Naive thymus-derived CD8-positive, alpha-beta T cell (primary cell): ENCODE measurements at places on chromosomes 2 and 18.

DNA sequence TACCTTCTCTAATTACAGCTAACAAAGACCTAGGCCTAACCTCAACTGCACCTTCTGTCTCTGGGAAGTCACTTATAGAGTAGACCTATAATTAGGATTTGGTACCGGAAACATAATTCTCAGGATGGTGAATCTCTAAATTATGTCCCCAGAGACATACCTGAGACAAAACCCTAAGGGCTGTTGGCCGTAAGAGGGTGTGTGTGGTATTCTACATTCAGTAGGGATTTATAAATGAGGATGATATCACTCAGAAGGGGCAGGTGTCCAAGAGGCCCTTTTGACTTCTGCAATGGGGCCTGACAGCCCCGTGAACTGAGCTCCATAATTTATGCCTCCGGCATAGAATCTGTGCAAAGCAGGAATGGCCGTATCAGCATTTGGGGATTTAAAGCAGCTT is 13.5 kb upstream of the DARS1 start:
- DNase-seq: no peak

GRCh38 chr18:73381016-73381698 is 513.4 kb upstream of the NETO1 start:
- no peak for DNase-seq

DNA sequence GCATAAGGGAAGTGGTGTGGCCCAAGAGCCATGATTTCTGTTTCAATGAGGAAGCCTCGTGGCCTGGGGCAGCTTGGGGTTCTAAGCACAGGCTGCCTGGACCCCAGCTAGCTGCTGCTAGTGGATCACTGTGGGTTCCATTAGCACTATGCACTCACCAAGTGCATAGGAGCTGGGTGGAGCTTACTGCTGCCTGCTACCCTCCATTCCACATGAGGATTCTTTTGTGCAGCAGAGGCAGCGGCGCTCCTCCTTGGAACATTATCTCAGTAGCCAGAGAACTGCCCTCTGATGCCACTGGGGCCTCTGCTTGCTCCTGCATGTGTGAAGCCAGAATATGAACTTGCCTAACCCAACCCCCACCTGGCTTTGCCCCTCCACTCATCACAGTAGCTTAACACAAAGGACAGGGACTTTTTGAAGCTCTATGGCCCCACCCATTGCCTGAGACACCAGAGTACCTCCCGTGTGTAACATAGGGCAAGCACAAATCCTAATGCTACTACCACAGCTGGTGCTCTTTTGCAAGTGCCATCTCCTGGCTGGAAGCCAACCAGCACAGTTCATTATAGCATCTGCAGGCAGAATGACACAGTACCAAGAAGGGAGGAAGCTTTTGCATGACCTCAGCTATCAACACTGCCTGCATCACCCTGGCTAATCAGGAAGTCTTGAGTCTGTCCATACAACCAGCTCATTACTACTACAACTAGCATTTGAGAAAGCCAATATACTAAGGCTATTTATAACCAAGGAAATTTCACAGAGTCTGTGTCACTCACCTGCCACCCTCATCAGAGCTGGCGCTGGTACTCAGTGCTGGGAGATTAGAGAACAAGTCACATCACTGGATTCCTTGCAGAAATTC is 297.0 kb upstream of the GULP1 start:
- no peak for DNase-seq

- no peak for DNase-seq
Observed at GRCh38 chr2:200469708-200470211, 40.1 kb downstream of the KCTD18 start.

DNA sequence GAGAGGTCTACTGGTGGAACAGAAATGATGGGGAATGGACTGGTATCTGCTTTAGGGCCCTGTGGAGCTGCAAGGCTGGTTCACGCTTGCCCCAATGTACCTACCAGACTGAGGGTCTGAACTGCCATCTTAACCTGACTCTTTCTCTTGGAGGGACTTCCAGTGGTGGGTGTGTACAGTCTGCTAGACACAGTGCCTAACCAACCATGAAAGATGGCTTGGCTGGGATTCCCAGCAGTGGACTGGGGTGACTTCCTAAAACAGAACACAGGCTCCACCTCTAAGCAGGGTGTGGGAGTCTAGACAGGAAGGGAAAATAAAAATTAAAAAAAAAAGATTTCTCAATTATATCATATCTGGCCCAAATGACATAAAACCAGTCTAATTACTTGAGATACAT is 25.5 kb upstream of the MYO3B start:
- no peak for DNase-seq

GRCh38 chr2:39394516-39394961 is 42.5 kb downstream of the MAP4K3 start:
- DNase-seq: no peak

GRCh38 chr18:34965108-34965507 is 76.1 kb upstream of the MAPRE2 start:
- no peak for DNase-seq

- DNase-seq: no peak
Observed at GRCh38 chr18:79515331-79515730, 119.6 kb downstream of the NFATC1 start.

DNA sequence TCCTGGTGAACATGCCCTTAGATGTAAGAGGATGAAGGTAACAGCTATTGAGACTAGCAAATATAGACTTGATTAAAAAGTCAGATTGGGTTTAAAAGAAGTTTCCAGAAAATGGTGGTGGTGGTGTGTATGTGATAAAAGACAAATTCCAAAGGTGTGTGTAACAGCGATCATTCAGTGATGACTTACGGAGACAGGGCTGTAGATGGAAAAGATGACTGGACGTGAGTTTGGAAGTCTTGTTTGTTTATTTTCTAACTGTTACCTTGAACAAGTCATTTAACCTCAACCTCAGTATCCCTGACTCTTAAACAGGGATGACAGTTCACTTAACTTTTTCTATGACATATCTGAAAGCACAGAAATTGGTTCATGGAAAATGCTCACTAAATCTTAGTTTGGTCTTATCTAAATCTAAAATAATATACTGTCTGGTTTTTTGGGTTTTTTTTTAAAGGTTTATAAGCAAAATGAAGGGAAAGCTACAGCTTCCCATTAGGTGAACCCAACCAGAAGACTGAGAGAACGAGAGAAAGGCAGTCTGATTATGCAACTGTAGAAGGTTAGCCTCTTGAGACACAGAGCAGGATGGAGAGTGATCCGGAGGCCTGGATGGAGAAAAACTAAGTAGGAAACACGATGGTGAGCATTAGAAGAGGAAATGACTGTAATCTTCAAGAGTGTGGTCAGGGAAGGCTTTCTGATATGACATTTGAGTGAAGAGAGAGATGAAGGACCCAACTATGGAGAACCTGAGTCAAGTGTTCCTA is 71.9 kb downstream of the TCF4 start:
- no peak for DNase-seq

DNA sequence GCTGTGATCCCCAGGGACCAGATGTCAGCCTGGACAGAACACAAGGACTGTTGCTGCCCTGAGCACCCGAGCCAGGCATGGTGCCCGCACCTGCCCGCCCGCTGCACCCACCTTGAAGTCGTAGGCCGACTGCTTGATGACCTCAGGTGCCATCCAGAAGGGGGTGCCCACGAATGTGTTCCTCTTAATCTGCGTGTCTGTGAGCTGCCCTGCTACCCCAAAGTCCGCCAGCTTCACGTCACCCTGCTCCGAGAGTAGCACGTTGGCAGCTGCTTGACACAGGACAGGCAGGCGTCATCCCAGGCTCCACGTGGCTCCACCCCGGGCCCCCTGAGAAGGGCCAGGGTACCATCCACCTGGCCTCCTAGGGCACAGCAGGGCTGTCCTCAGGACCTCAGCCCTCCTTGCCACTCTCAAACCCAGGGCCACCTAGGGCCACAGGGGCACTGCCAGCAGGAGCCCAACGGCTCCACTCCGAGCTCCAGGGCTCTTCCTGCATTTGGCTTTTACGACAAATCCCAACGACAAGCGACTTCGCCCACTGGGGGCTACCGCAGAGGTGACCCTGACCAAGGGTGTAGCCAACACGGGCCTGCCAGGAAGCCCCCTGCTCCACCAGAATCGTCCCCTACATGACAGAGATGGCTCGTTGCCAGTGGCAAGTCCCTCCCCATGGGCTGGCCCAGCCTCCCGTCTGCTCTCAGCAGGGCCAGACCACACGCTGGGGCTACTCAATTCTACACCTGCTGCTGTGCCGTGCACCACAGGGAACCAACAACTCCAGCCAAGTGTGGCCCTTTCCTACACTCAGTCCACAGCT is 9.0 kb downstream of the STK25 start:
- DNase-seq: no peak

DNA sequence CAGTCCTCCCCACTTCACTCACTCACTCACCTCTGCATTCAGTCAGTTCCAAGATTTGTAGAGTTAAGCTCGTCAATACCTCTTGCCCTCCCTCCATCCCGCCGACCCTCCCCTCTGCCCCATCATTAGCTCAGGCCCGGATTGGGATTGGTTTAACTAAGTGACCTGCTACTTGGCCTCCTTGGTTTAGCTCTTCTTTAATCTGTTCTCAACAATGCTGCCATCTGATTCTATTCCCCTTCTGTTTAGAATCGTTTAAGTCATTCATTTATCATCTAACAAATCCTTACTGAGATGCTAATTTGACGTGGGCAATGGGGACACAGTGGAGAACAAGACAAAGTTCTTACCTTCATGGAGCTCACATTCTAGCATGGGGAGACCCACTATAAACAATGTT is 204.6 kb downstream of the MTX2 start:
- no peak for DNase-seq

GRCh38 chr2:194443926-194444325 is 1213.1 kb upstream of the SLC39A10 start:
- DNase-seq: no peak

GRCh38 chr2:202278944-202279343 is 13.4 kb downstream of the NOP58 start:
- no peak for DNase-seq

GRCh38 chr2:196640031-196640548 is 575 bp downstream of the CCDC150 start:
- DNase-seq: no peak

GRCh38 chr2:71385012-71385411 is 53.4 kb downstream of the ZNF638 start:
- DNase-seq: no peak

DNA sequence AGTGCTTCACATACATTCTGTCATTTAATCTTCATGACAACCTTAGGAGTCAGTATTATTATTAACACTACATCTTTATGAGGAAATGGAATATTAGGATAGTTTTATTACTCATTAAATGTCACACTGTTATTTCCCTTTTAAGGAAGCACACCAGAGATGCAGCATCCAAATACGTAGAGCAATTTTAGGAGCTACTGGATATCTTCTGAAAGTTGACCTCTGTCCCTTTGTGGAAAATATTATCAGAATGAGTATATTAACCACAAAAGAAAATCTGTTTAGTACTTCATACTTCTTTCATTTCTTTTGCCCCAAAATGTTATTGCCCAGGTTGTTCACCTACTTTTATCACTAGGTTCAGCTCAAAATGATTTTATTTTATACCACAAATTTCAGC is 72.9 kb upstream of the APCDD1 start:
- no peak for DNase-seq

DNA sequence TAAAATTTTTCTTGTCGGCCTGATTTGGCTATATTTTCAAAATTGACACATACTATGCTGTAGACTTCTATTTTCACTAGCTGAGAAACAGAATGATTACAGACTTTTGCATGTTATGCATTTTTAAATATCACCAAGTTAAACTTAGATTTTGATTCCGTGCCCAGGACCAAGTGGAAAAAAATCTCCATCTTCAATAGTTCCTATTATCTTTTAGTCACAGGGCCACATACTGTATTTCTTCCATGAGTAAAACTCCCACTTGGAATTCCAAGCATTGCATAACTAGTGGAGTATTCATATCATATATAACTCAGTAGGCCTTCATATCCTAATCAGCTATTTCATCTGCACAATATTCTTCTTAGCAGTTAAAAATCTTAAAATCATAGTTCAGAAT is 470.9 kb downstream of the ARHGAP15 start:
- no peak for DNase-seq

DNA sequence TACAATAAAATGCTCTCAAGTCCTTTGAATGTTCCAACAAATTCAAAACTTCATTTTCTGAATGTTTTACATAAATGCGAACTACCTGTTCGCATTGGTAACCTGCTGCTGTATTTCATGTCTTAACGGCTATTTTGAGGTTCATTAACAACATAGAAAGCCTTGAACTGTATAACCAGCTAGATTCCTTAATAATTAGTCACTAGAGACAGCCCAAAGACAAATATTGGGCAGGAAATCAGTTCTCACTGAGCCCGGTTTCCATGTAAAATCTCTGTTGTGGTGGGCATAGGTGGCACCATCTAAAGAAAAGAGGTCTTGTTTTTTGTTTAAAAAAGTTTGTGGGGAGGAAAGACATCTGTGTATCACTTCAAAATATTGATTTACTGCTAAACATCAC is 29.2 kb downstream of the PDIA6 start:
- no peak for DNase-seq

- no peak for DNase-seq
Observed at GRCh38 chr2:138819964-138820363, 39.8 kb upstream of the NXPH2 start.

DNA sequence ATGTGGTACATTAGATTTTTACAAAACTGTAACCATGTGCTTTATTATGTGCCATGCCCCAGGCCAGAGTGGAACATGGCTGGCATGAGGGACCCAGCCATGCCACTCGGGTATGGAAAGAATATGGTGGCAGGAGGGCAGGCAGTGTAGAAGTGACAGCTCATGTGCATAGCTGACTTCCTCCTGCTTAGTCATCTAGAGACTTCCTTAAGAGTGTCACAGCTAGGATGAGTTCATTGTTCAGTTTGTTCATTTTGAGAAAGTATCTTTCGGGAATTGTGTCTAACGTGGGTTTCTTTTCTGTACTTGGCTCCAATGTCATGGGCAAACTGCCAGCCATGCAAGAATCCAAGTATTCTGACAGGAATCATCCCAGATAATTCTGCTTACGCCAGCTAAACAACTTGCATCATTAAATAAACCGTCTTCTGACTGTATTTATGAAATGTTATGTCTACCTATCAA is 94.3 kb upstream of the ITGB6 start:
- no peak for DNase-seq

GRCh38 chr2:191538334-191538903 is 139.5 kb upstream of the NABP1 start:
- no peak for DNase-seq

DNA sequence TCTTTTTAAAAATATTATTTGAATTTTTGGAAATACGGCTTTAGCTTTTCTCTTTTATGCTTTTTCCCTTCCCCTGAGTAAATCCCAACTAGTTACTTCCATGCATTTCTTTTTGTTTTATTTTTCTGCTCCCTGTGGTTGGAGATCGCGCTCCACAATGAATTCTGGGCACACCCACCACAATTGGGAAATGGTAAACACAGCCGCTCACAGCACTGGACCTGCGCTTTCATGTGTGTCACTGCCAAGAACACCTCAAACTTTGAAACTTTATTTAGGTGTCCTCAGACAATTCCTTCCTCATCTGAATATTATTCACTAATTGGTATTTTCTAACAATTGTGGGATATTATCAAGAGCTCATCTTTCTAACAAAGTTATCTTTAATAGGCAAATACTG is 82.8 kb upstream of the TMEM18 start:
- no peak for DNase-seq

GRCh38 chr2:239321596-239322415 is 79.0 kb downstream of the HDAC4 start:
- DNase-seq: peak; percentile 55
